ENCODE measurements at places on chromosomes 16 and 17.

- DNase-seq = no peak
Observed at GRCh38 chr17:2137342-2138098, 82.6 kb downstream of the HIC1 start.

GRCh38 chr17:36808180-36808661 lies 129.1 kb upstream of the LHX1 start:
- DNase-seq = no peak

GRCh38 chr16:56532714-56533113 lies 12.9 kb upstream of the BBS2 start:
- no peak for DNase-seq

DNA sequence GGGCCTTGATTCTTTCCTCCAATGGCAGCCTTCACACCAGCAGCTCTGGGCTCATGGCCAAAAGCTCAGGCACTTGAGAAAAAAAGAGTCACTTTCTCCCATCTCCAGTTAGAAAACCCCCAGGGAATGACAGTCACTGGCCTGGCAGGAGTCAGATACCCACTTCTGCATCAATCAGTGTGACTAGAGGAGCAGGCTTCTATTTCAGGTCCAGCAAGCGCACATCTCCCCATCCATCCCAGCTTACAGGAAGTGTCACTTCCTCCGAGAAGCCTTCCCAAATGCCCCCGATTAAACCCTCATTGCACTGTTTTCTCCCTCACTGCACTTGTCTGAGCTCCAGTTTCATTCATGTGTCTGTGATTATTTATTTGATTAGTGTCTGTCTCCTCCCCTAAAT lies 30.4 kb upstream of the CCL1 start:
- DNase-seq = no peak

DNA sequence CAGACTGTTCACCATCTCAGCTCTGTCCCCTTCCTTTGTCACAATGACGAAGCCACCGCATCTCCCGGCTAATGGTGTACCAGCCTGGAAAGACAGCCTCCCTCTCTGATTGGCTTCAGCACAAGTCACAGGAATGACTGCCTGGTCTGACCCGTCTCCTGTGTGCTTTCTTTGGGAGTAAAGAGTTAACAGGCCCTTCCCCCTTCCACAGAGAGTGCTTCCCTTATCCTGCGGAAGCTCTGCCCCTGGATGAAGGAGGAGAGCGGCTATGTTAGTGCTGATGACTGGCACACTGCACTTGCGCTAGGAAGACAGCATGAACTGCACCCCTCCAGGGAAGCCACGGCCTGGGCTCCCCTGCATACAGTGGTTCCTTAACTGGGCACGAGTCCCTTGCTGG lies 11.3 kb downstream of the USB1 start:
- no peak for DNase-seq
